ENCODE measurements at places on chromosomes 6 and 20.
A peak's percentile ranks its signal among the peaks of the same experiment; 100 is the strongest.

DNA sequence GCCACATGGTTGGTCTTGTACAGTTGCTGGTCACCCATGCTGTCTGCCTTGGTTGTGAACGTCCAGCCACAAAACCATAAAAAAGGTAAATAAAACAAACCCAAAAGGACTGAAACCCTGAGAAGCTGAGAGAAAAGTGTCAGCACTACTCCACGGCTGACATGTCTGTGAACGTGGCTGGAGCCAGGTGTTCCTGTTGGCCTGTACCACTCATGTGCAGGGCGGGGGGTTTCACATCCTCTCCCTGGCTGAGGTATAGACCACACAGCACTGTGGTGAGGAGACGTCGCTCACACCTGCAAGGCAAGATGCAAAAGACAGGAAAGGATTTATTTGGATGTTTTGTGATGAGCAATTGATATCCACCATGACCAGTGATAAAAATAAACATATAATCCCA, 51.9 kb upstream of the MRPS10 start:
- no peak for DNase-seq

DNA sequence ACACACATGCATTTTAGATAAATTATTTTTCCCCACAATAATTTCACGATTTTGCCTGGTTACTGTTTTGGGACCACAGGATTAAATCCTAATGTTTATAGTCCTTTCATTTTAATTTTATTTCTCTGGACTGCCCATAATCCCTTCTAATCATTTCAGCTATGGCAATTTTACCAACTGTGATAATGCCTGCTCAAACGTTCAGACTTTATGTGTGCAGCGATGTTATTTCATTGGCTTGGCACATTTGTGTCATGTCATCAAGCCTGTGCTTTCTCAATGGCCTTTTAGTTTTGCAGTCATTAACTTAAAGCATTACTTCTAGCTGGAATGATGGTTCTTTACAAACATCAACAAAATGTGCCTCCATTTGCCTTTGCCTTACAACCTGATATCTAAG, 140.6 kb upstream of the HSF2 start:
- no peak for DNase-seq

DNA sequence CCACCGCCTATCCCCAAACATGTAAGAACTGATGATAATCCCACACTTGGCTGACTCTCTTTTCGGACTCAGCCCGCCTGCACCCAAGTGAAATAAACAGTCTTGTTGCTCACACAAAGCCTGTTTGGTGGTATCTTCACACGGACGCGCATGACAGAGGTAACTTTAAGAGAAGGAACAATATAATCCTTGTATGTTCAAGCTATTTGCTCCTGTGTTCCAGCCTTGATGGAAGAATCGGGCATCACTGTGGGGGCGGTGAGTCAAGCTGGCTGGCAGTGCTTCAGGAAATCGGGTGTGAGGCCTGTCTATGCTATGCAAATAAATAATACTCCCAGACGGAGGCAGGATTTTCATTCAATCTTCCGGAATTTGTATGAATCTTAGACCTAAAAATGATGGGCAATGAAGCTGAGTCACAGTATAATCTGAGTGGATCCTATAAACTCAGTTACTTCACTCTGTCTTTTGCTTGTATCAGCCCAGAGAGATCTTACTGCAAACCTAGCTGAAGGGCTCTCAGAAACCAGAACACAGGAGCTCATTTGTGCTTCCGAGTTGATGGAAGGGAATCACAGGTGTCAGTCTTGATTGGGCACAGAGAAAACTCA, 45.2 kb upstream of the NT5E start:
- no peak for DNase-seq

GRCh38 chr6:130848945-130849344, 21.7 kb downstream of the SMLR1 start:
- no peak for DNase-seq

GRCh38 chr6:111767752-111768430, 105.4 kb downstream of the FYN start:
- no peak for DNase-seq

- DNase-seq: no peak
Measured at GRCh38 chr20:62292108-62292507, 10.7 kb upstream of the ADRM1 start.

DNA sequence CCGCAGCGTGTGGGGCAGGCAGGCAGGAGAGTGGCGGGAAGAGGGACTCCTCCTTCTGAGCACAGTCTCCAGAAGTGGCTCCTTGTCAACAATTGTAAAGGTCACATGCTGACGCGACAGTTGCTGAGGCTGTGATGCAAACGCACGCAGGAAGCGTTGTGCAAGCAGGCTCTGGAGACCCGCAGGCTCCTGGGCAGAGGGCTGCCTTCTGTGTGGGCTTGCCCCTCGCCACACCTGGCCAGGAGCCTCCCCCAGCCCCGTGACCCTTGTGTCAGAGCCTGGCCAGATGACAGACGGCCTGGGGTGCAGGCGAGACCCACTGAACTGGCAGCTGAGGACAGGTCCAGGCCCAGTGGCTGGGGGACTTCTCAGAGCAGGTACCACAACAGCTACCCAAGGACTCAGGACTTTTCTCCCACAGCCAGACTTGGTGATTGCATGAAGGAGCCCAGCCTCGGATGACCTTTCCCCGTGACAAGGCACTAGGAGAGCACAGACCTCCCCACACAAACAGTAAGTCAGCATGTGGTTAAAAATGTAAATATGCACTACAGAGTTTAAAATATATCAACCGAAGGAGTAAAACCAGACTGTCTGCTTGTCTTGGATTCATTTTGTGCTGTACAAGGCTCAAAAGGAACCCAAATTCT, 222.1 kb upstream of the RREB1 start:
- peak; percentile 56 for DNase-seq

GRCh38 chr6:156406099-156406498, 371.1 kb upstream of the ARID1B start:
- no peak for DNase-seq

GRCh38 chr6:6856538-6857523, 250.9 kb upstream of the RREB1 start:
- DNase-seq: no peak

DNA sequence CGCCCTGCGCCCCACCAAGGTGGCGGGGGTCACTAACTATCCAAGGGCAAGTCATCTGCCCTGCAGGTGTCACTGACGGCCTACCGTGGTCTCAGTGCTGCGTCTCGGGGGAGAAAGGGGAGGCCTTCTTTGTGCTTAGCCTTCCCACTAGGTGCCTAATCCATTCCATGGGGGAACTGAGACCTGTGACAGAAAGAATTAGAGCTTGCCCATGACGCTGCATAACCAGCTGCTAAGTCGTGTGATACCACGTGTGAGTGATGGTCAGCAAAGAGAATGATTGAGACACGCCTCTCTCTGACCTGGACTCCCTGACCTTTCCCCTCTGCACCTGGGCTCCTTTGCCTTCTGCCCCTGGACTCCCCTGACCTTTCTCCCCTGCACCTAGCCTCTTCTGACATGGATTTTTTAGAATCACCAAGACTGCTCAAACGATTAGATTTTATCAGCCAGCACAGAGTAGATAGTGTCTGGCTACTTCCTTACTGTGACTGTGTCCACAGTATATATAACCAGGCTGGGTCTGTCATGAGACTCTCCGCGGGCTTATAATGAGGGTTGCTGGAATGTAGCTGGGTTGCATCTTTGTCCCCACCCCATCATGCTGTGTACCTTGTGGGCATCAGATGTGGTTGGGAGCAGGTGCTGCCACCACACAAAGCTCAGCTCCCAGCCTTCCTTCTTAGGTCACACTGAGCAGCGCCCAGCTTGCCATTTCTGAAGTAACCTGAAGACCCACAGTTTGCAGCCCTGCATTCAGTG, 140.6 kb downstream of the TMEM242 start:
- DNase-seq: no peak

DNA sequence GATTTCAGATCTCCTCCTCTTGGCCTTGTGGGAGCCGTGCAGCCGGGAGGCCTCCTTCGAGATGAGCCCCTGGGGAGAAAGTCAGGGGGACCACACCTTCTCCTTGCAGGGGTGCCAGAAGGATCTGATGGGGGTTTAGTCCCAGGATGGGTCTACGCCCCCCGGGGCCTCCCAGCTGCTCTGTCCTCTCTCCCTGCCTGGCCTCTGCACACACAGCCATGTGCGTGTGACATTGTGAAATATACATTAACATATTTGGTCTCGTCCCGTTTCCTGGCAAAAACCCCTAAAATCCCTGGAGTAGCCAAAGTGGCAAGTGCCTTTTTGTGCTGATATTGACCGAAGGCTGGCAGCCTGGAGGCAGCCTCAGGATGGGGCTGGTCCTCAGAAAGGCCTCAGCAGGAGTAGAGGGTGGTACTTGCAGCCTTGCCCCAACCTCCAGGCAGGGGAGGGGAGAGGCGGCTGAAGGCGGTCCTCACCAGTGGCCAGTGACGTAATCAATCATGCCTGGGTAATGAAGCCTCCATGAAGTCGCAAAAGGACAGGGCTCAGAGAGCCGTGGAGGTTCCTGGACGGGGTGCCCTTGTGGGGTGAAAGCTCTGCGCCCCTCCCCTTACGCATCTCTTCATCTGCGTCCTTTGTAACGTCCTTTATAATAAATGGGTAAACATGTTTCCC, 5.1 kb upstream of the HELZ2 start:
- DNase-seq: no peak

- no peak for DNase-seq
Measured at GRCh38 chr6:161271343-161272030, 2.4 kb downstream of the AGPAT4 start.

GRCh38 chr6:142469220-142469619, 167.4 kb downstream of the ADGRG6 start:
- no peak for DNase-seq

DNA sequence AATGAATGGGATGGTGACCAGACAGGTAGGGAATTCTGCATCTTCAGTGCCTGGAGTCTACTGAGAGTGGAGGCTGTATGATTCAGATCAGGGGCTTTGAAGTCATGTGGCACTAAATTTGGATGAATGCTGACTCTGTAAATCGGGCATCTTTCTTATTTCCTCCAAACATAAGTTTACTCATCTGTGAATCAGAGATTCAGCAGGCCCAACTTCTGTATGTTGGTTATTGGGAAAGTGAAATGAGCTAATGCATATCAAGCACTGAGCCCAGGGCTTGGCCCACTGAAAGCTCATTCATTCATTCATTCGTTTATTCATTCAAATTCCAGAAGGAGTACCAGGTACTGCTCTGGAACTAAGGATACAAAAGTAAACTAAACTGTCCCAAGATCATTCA, 192.3 kb upstream of the RIN2 start:
- DNase-seq: no peak

- peak; percentile 28 for DNase-seq
Measured at GRCh38 chr6:40719671-40720374, 132.7 kb upstream of the LRFN2 start.

GRCh38 chr6:42133926-42134325, 8.5 kb downstream of the C6orf132 start:
- DNase-seq: no peak

GRCh38 chr6:165636402-165637048, 26.5 kb downstream of the PDE10A start:
- no peak for DNase-seq

DNA sequence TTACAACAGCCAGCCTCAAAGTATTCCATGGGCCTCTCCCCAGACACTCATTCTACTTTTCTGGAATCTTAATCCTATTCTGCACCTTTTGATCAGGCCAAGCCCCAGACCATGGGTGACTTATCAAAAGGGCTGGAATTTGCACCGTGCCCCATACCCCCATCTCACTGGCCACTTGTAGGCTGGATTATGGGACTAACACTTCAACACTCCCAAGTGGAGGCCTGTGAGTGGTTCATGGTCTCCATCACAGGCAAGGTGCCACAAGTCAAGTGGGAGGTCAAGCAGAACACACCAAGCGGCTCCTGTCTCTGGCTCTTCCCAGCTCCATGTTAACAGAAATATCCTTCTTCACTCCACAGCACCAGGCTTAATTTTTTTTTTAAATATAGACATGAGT, 212.3 kb upstream of the HEY2 start:
- no peak for DNase-seq

GRCh38 chr6:70764706-70765105, 97.0 kb downstream of the SMAP1 start:
- DNase-seq: no peak

GRCh38 chr6:109284675-109285074, 97.6 kb downstream of the CD164 start:
- DNase-seq: no peak

DNA sequence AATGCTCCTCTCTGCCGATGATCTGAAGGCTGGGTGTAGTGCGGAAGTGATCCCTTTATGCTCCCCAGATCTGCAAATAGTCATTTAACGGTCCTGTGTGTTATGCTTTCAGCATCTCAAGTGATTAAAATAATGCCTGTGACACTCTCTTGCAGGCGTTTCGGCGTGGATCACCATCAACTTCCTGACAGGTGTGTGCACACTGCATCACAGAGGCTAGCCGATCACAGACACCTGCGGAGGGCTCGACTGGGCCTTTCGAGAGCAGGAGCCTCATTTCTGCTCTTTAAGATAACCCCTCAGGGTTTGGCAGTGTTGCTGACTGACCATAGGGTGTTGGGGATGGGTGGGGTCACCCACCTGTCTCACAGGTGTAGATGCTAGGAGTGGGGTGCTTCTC, 20.0 kb downstream of the ENTPD6 start:
- no peak for DNase-seq
